ENCODE measurements at places on chromosomes 2 and 18. TPM values are rescaled to one million over a fixed set of nuclear protein-coding genes. Genes with fewer than 3 reads are reported as not detected.

GRCh38 chr2:181352158-181352557 lies 105.0 kb upstream of the ITGA4 start:
- no peak for DNase-seq
- H3K4me1 ChIP-seq: no peaks in the 10 kb centered on the region
- no peaks in the 10 kb centered on the region for H3K27me3 ChIP-seq
- no peak overlapping the region for H3K27ac ChIP-seq

The FAM237A gene
- total RNA-seq: not detected

GRCh38 chr18:31438402-31438801 lies 9.1 kb upstream of the DSG3 start:
- no peak overlapping the region for H3K4me3 ChIP-seq
- no peaks in the 10 kb centered on the region for H3K36me3 ChIP-seq
- H3K4me1 ChIP-seq: no peaks in the 10 kb centered on the region

- no peak for DNase-seq
- H3K4me1 ChIP-seq: no peaks in the 10 kb centered on the region
- H3K27ac ChIP-seq: no peak overlapping the region
- H3K27me3 ChIP-seq: no peaks in the 10 kb centered on the region
- H3K36me3 ChIP-seq: no peaks in the 10 kb centered on the region
These were observed 87.7 kb downstream of the PTGR3 start for GRCh38 chr18:75121266-75121665.
